Osteoblast (primary cell): ENCODE measurements at places on chromosomes 6 and 20. TPM values are rescaled to one million over a fixed set of nuclear protein-coding genes. Genes with fewer than 3 reads are reported as not detected.
A peak's percentile ranks its signal among the peaks of the same experiment; 100 is the strongest.

GRCh38 chr6:166036316-166037095 is 131.1 kb downstream of the TBXT start:
- peak overlapping the region; percentile 24 for H3K27ac ChIP-seq
- H3K36me3 ChIP-seq, result no peaks in the 10 kb centered on the region
- no peak overlapping the region for H3K4me3 ChIP-seq

DNA sequence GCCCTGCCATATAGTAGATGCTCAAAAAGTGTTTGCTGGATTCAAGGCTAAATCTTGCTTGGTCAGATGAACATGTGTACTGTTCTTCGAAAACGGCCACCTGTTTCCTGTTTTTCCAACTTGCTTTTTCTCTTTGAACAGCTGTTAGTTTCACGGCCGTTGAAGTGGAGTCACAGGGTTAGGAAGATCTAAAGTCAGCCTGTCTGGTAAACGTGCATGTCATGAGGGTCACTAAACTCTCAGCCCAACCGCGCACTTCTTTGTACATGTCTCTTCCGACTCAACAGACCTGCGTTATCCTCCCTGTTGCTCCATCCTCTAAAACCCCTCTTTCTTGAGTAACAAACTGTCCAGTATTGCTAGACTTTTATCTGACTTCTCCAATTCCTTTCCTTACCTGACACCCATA is 93.2 kb upstream of the MAN1A1 start:
- no peaks in the 10 kb centered on the region for H3K36me3 ChIP-seq
- H3K27me3 ChIP-seq, result no peaks in the 10 kb centered on the region
- H3K27ac ChIP-seq, result no peak overlapping the region
- peaks cover 27% of the 10 kb centered on the region for H3K4me1 ChIP-seq
- no peak overlapping the region for H3K4me3 ChIP-seq

- no peak for DNase-seq
- H3K27ac ChIP-seq, result no peak overlapping the region
- no peaks in the 10 kb centered on the region for H3K4me1 ChIP-seq
- no peak overlapping the region for H3K4me3 ChIP-seq
Observed at GRCh38 chr6:45086360-45087084, 241.6 kb upstream of the RUNX2 start.

The CDH22 gene
- not detected in 2 replicates for total RNA-seq

The SLC17A4 gene
- not detected in 2 replicates for total RNA-seq
